ENCODE measurements at places on chromosomes 12 and 14.
A peak's percentile ranks its signal among the peaks of the same experiment; 100 is the strongest.

DNA sequence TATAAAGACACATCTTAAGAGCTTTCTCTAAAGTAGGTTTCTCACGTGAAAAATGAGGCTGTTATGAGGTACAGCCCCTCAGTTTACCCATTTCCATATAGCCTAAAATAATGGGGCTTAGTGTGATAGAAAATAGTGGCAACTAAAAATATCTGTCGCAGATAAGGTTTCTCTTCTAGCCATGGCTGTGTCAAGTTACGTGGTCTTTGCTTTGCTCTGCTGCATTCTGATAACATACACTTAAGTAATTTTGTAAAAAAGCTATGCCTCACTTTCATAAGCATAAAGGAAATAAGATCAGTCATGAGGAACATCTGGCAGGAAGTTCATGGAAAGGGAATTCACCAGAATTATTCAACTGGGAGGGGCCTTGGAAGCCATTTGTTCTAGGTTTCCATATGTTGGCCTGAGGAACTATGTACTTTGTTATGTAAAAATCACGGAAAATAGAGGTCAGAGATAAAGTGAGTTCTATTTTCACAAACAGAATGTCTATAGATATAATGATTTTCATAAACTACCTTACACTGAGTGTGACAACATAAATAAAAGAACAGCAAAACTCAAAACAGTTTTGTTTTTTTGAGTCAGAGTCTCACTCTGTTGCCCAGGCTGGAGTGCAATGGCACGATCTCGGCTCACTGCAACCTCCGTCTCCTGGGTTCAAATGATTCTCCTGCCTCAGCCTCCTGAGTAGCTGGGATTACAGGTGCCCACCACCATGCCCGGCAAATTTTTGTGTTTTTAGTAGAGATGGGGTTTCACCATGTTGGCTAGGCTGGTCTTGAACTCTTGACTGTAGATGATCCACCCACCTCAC is 195.6 kb upstream of the KRR1 start:
- ATAC-seq: no peak

- no peak for ATAC-seq
Observed at GRCh38 chr12:40078266-40078665, 27.6 kb downstream of the SLC2A13 start.

DNA sequence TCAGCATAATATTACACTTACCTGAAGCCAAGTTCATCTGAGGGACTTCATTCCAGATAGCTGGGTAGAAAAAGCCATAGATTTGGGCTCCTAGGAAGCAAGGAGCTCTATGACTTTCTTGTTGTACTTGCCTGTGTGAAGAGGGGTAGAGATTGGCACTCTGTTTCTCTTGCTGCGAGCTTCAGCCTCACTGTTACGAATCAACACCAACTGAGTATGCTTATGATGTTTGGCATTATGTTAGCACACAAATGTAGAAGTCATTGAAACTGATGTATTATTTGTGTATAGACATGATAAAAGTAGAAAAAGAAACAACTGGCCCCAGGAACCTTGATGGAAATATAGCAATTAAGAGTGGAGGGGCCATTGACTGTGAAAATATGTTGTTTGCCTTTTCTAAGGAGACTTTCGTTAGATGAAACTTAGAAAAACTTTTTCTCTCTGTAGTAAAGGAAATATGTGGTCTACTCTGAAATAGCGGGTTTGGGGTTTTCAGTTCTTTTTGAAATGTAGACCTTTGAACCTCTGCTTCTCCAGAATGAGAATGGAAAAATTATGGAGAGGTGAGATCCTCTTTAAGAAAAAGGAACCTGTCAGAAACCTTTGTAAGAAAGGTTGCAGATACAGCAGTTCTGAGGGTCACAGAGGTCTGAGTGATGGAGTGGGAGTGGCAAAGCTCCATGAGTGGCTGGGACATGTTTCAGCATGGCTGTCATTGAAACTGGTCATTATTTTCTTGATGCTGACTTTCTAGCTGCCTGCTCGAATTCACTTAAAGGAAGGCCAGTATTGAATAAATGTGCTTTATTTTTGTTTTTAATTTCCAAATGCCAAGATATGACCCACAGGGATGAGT is 159.9 kb downstream of the GCH1 start:
- peak; percentile 38 for ATAC-seq

- ATAC-seq: no peak
Observed at GRCh38 chr14:95222870-95223398, 65.6 kb upstream of the DICER1 start.

GRCh38 chr12:123064366-123064765 is 83.9 kb downstream of the ARL6IP4 start:
- ATAC-seq: no peak

DNA sequence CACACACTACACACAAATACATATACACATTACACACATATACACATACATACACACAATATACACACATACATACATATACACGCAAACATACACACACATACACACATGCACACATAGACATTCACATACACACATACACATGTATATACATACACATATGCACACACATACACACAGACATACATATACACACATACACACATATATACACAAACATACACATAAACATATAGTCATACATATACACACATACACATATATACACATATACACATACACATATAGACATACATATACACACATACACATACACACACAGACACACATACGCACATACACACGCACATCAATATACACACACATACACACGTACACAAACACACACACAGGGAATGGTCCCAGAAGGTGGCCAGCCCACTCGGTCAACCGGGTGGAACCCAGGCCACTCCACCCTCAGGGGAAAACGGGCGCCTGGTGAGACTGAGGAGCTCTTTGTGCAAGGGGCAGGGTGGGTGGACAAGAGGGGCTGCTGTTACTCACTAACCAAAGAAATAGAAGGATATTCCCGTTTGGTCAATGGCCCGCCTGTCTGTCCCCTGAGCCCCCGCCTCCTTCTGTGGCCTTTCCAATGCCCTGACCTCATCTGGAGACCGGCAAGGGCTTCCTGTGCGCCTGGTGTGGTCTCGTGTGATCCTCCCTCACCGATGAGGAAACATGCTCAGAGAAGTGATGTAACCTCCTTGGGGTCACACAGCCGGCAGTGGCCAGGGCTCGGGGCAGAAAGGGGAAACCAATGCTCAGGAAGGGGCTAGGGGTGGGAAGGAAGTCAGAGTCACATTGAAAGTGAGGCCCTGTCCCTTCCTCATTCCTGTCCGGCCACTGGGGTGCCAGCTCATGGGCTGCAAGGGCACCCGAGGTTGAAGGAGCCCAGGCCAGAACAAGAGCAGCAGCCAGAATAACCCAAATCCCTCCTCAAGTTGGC is 5.3 kb downstream of the TRPV4 start:
- peak; percentile 11 for ATAC-seq

- peak; percentile 13 for ATAC-seq
Observed at GRCh38 chr12:53221203-53222080, 10.6 kb downstream of the RARG start.

DNA sequence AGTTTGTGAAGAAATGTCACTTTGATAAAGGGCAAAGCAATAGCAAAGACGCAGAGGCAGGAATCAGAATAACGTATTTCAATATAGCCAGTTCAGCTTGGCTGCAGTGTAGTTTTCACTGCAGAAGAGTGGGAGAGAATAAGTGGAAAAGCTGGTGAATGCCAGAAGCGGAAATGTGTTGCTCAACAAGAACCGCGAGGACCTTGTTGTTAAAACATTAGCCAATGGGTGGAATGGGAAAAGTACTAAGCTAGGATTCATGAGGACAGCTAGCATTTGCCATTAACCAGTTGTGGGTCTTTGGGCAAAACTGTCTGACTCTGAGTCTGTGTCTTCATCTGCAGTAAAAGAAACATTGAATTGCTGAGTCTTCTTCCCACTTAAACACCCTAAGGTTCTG is 292.9 kb upstream of the GRIP1 start:
- ATAC-seq: no peak

GRCh38 chr12:124564232-124564958 is 3.0 kb downstream of the NCOR2 start:
- no peak for ATAC-seq

DNA sequence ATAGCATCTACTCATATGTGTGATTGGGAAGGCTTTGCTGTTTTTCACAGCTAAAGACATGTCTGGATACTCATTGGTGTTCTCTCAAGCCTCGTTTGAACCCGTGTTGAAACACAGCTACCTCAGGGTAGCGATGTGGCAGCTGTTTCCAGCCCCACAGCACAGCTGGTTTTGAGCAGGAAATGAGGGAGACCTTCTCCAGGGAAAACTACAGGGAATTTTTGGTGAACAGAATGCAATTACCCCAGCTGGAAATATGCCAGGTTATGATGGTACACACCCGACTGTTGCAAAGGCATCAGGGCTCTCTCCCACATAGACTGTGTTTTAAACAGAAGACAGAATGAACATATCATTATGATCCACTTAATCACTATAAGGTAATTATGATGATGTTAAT is 828.9 kb downstream of the VRK1 start:
- ATAC-seq: no peak

- no peak for ATAC-seq
Observed at GRCh38 chr14:74570696-74571095, 41.3 kb downstream of the LTBP2 start.

- no peak for ATAC-seq
Observed at GRCh38 chr12:51836041-51836826, 12.3 kb downstream of the FIGNL2 start.

- ATAC-seq: no peak
Observed at GRCh38 chr14:80136358-80136757, 74.9 kb downstream of the DIO2 start.

All from activated T-helper 17 cell treated with anti-CD3 and anti-CD28 coated beads, Interleukin-2, amount 50 U/mL, for 72 hours (primary cell).